Activated naive CD8-positive, alpha-beta T cell treated with anti-CD3 and anti-CD28 coated beads, Interleukin-2, amount 10 ng/mL, durations not matched to agents 7 days and 5 days (primary cell): ENCODE measurements at places on chromosomes 16 and 17. TPM values are rescaled to one million over a fixed set of nuclear protein-coding genes. Genes with fewer than 3 reads are reported as not detected.
A peak's percentile ranks its signal among the peaks of the same experiment; 100 is the strongest.

Gene RNF222
- total RNA-seq, result 0.31 TPM

Gene HSPB9
- total RNA-seq, result 0.36 TPM

Gene TMC7
- total RNA-seq, result not detected

Gene GAS2L2
- 0.11 TPM for total RNA-seq

Gene DPEP3
- 0.64 TPM for total RNA-seq

GRCh38 chr16:3045758-3046640 is at the start of gene MMP25:
Gene MMP25 (plus strand): TSS chr16:3046561. CDS start chr16:3046918, 357 bp downstream.
- DNase-seq, result peak; percentile 67

DNA sequence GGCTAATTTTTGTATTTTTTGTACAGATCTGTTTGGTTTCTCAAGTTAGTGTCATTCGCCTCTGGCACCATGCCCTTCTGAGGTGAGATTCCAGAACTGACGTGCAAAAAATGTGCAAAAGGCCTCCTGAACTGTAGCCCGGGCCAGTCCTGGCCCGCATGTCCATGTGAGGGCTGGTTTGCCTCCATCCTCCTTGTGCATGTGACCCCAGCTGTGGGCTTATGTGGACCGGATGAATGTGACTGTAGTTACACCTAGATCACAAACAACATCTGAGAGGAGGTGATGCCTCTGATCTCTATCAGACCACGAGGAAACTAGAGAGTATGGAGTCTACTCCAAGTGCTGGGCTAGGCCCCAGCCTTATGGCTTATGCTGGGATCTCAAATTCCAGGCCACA is 241.6 kb downstream of the XYLT1 start:
- DNase-seq, result no peak
